ENCODE measurements at places on chromosomes 1 and 21.

DNA sequence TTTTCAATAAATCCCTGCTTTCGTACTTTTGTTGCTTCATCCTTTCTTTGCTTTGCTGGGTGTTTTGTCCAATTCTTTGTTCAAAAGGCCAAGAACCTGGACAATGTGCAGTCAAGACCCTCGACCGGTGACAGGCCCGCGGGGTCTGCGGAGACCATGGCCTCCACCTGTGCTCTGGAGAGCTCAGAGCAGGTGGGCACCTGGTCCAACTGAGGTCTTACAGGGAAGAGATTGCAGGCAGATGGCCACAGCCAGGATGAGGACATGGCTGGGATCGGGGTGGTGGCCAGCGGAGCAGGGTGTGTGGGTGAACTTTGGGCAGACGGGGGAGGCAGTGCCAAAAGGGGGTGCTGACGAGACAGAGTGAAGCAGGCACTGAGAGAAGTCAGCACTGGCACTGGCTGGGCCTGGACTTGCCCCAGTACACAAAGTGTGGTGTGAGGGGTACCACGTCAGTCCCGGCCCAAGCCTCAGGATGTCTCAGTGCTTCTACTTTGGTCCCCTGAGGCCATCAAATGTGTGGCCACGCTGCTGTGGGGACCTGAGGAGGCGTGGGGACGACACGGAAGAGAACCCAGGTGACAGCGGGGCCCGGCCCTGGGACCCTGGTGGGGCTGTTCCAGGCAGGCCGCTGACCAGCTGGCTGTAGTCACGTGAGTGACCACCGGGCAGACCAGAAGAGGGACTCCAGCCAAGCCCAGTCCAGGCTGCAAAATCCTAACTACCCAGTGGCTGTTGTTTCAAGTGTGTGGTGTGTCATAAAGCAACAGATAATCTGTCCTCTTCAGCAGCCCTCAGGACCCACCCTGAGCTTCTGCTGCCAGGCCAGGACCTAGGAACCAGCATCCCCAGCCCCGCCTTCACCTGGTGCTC lies 10.4 kb upstream of the CCDC27 start:
- DNase-seq: no peak

GRCh38 chr21:19590044-19590443 lies 1186.5 kb upstream of the TMPRSS15 start:
- DNase-seq: no peak

DNA sequence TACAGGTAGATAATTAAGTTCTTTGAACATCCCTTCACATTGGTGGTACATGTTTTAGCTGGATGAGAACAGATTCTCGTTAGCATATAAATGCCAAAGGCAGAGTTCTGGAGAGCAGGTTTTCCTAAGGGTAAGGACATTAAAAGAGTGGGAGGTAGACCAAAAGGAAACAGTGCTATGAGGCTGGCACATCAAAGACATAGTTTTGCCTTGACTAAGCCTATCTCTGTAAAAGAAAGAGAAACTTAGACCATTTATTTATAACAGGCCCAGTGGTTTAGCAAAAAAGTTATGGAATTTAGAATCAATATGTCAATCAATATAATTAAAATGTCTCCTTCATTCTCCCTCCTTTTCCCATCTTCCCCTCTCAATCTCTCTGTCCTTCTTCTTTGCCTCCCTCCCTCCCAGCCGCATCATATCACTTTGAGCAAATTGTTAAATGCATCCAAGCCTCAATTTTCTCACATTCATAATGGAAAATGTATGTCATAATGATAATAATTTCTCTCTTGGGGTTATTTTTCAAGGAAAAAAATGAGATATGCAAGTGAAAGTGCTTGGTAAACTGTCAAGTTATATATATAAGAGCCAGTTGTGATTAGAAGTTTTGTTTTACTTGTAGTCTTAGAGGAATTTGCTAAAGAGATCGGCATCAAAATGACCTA lies 209.9 kb upstream of the SGIP1 start:
- no peak for DNase-seq

GRCh38 chr1:50559421-50559820 lies 136.2 kb upstream of the DMRTA2 start:
- no peak for DNase-seq

- DNase-seq: no peak
Measured at GRCh38 chr21:28357743-28358142, 634.9 kb downstream of the LTN1 start.

GRCh38 chr1:9292361-9293240 lies at the start of gene SPSB1:
Gene SPSB1 (plus strand): TSS chr1:9292894. CDS start chr1:9355892, 62,998 bp downstream.
- peak; percentile 75 for DNase-seq

- DNase-seq: no peak
Measured at GRCh38 chr1:30780409-30780808, 22.8 kb upstream of the LAPTM5 start.

DNA sequence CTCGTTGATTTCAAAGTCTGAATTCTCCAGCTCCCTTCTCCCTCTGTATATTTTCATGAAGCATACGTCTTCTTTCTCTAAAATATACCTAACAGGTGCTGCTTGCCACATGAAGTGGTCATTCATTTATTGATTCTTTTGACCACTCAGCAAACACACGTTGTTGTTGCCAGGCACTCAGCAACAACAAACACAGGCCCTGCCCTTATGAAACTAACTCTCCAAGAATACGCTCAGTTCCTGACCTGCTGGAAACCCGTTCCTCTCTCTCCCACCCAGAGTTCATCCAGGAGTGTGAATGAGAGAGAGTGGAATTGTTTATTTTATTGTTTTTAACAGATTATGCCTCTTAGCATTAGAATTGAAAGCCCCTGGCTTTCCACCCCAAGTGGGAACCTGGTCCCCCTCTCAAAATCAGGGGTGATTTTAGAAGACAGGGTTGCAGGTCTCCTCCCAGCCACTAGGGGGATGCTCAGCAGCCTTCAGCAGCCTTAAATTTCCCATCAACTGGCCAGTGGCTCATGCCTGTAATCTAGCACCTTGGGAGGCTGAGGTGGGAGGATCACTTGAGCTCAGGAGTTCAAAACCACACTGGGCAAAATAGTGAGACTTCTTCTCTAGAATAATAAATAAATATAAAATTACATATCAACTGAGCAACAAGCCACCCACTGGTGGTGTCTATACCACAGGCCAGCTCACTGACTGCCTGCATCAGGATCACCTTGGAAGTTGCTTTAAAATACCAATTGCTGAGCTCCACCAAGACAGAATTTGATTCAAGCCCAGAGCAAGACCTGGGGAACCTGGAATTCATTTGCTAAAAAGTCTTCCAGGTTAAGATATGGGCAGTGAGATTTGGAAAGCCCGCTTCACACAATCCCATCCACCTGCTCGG lies 181.0 kb upstream of the KLHDC7A start:
- no peak for DNase-seq

DNA sequence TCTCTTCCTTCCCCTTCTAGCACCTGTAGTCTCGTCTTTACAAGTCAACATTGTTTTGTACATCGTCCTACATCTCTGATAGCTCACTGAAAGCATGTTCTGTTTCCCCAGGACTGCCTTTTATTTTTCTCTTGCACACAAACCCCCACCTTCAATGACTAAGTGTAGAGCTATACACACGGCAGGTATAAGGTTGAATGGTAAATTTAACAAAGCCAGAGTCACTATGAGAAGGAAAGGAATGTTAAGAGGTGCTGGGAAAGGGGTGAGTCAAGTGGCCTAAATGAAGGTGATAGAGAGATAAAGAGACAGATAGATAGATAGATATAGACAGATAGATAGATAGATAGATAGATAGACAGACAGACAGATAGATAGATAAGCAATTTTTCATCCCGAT lies 134.3 kb upstream of the ATP1B1 start:
- DNase-seq: no peak

- no peak for DNase-seq
Measured at GRCh38 chr1:181099152-181100014, 10.9 kb downstream of the IER5 start.

- DNase-seq: no peak
Measured at GRCh38 chr1:231161667-231162296, at the start of gene TRIM67. Gene TRIM67 (plus strand): TSS chr1:231162058. CDS start chr1:231162970, 912 bp downstream.

DNA sequence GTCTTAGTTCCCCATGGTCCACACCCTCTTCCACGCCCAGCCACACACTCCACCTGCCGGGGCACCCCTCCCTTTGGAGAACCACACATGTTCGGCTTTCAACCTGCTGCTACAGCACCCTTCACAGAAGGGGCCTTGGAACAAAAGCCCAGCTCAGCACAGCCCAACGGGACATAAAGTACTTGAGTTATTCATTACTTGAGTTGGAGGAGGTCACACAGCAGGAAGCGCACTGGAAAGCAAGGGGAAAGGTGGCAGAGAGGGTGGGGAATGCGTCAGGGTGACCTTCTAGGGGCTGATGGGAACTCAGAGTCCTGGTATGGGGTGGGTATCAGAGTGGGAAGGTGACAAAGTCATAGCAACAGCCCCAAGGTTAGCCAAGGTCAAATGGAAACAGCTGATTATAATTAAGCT lies 3.0 kb upstream of the ATP1B1 start:
- no peak for DNase-seq

DNA sequence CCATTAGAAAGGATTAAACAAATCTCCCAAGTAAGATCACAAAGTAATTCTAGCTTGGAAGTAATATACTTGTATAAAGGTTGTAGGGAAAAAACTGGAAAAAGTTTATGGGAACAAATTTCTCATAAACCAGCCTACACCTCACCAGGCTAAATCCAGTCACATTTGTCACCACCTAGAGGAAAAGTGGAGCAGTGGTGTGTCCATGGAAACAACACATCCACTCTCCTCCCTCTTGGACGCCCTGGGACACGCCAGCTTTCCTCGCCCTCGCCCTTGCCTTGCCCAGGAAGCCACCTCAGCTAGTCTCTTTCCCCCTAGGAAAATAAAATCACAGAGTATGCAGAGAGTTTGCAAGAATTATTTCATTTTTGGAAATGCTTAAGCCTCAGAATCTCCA lies 2.2 kb downstream of the PALMD start:
- no peak for DNase-seq

GRCh38 chr1:201841265-201841912 lies 12.4 kb downstream of the IPO9 start:
- no peak for DNase-seq

DNA sequence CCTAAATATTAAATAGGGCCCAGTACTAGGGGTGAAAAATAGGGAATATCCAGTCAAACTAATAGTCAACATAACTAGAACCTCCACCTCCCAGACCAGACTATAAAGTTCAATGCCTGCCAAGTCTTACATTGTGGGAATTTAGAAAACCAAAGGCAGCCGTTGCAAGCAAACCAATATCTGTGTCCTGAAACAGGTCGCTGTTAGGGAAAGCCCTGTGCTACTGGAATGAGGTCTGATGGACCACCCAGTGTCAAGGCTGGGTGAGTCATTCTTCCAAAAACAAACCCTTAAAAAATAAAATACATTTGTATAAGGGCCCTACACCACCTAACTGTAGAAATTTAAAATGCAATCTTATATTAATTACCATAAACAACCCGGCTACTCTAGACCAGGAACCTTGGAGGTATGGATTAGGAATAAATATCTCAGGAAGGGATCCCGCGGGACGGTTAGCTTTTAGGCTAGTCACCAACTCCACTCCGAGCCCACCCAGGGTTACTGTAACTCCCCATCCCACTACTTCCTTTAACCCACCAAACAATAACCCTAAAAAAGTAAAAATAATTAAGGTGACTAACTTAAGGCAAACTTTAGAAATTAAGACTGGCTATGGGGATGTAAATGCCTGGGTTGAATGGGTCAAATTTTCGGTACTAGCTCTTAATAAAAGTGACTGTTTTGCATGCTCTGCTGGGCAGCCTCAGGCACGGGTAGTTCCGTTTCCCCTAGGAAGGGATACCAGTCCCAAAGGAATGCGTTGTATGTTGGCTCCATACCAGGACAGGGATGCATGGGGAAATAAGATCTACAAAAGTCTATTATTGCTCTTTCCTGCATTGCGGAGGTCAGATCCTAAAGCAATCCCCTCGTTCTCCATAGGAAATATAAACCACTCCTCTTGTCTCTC lies 65.4 kb upstream of the TLR5 start:
- no peak for DNase-seq

GRCh38 chr1:213065800-213066199 lies 14.8 kb downstream of the RPS6KC1 start:
- no peak for DNase-seq

DNA sequence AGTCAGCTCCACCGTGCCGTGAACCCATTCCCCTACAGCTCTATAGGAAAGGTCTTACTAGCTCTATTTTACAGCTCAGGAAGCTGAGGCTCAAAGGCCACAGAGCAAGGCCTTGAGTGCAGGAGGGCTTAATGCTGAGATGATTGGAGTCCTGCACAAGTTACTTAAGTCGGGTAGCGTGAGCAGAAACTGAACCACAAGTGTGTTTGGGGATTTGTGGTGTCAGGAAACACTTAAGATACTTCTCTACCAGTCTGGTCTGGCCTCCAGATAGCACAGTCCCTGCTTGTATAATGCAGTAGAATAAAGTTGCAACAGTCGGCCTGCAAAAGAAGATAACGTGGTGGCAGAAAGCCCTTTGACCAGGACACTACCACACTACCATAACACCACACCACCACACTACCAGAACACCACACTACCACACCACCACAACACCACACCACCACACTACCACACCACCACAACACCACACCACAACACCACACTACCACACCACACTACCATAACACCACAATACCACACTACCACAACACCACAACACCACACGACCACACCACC lies 118.1 kb downstream of the SPSB1 start:
- peak; percentile 30 for DNase-seq

DNA sequence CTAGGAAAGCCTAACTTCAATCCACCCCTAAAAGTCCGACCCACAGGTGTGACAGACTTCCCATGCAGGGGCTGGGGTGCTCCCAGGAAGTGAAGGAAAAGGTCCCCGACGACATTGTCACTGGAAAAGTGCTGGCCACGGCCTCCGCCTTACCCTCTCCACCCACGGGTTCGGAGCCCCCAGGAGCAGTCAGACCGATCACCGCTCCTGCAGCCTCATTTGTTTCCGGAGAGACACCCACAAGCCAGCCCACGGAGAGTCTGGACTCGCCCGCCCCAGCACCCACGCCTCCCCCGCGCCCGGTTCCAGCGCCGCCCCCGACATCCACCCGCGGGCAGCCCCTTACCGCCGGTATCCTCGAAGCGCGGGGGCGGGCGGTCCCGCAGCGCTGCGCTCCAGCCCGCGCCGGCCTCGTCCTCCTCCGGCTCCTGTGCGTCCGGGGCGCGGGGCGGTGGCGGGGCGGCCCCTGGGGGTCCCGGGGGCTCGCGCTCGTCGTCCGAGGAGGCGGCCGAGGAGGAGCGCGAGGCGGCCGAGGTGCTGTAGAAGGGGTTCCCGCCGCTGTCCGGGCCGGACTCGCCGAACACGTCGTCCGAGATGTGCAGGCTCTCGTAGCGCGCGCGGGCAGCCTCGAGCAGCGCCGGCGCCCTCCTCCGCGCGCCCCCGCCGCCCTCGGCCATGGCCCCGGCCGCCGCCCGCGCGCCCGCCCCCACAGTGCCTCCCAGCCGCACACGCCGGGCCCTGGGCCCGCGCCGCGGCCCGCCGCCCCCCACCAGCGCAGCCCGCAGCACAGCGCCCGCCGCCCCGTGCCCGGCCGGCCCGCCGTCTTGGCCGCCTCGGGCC lies 660 bp downstream of the PGBD5 start:
- no peak for DNase-seq

GRCh38 chr1:198155253-198155652 lies 1.5 kb upstream of the NEK7 start:
- DNase-seq: no peak

DNA sequence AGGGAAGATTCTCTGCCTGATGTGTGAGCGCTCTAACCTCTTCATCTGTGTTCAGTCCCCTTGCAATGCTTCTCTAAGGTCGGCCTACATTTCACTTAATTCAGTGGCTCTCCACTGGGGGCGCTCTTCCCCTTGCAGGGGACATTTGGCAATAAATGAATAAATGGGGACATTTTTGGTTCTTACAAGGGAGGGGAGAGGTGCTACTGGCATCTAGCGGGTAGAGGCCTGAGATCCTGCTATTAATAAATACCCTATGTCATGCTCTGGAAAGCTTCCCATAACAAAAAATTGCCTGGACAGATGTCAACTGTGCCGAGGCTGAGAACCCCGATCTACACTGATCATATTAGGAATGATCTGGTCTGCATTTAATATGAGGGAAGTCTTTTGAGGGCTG lies 25.9 kb upstream of the DNAJC11 start:
- peak; percentile 46 for DNase-seq
